ENCODE measurements at places on chromosomes 2 and 18.

DNA sequence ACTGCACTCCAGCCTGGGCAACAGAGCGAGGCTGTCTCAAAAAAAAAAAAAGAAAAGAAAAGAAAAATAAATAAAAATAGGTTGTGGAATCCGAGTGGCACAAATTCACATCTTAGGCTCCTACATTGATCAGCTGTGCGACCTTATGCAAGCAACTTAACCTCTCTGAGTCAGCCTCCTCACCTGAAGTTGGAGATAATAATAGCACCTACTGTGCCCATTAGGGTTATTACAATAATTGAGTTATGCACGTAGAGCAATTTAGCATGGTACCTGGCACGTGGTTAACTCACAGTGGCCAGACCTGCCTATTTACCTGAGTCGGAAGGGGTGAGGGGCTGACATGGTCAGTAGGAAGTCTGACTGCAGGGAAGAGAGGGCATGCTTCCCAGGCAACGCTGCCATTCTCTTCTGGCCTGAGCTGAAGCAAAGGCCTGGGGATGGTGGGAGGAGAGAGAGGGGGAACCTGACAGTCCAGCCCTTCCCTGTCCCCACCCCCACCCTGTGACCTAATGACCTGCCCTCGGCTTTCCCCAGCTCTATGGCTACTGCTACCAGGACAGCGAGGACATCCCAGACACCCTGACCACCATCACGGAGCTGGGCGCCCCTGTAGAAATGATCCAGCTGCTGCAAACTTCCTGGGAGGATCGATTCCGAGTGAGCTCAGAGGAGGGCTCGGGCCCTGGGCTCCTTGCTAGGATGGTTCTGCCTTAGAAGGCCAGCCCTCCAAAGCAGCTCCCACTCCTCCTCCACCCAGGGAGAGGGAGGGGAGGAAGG, 5.1 kb downstream of the PKDCC start:
- DNase-seq: no peak

- no peak for DNase-seq
Measured at GRCh38 chr2:2452961-2453360, 121.9 kb upstream of the MYT1L start.

DNA sequence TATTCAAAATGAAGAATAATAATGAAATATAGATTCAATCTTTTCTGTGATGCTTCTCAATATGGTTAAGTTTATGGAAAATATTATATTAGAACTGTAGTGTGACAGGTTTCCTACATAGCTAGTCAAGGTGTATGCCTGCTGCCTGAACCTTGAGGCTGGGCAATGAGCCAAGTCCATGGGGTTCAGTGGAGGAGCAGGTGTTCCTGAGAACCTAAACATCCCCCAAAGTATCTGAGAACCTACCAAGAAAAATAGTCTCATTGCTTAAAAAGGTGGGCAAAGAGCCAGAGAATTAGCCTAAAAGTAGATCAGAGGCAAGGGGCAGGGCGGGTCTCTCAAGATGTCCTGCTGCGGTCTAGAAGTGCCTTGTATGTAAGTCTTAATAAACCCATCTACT, 185.9 kb upstream of the SPHKAP start:
- DNase-seq: peak; percentile 44

GRCh38 chr2:86031606-86032005, 74.1 kb downstream of the POLR1A start:
- DNase-seq: no peak

GRCh38 chr2:53403792-53404413, 363.7 kb upstream of the CHAC2 start:
- no peak for DNase-seq

- DNase-seq: no peak
Measured at GRCh38 chr2:8309131-8309530, 372.7 kb upstream of the ID2 start.

DNA sequence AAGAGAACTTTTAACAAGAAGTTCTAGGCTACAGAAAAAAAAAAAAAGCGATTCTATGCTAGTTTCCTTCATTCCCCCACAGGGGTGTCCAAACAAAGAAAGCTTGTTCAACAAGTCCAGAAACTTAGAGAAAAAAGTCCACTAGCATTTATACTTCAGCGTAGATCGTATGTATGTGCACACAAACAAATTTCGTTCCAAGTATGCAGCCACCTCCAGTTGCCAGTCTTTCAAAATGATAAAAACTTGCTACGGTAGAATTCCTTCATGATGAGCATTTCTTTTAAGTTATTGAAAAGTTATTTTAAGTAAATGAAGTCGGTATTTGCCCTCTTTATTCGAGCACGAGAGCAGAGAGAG, 3.7 kb upstream of the OTX1 start:
- DNase-seq: no peak

DNA sequence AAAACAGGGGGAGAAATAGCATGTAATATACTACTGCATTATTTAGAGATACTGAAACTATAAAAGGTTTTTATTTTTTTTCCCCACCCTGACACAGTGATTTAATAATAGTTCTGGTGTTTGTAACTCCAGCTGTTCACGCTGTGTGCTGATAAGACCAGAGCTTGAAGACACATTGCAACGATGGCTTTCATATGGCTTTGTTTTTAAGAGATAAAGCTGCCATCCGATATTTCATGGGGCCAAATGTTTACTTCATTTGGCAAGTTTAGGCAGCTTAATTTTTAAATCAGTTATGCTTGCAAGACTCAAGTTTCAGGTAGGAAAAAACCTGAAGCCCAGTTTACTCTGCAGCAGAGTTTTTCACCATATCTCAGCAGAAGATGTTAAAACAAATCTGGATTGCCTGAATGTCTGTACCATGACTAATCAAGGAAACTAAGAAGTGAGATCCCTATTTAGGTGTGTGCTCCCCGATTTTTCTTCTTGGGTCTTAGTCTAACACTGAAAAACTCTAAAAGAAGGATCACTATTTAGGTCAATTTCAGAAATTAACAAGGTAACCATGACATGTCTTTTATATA, 508.6 kb downstream of the PARD3B start:
- DNase-seq: no peak

GRCh38 chr2:194105358-194105757, 1551.7 kb upstream of the SLC39A10 start:
- DNase-seq: no peak

- DNase-seq: no peak
Measured at GRCh38 chr2:132824716-132825115, 154.7 kb upstream of the LYPD1 start.

- no peak for DNase-seq
Measured at GRCh38 chr18:13681701-13682100, 44.7 kb downstream of the FAM210A start.

DNA sequence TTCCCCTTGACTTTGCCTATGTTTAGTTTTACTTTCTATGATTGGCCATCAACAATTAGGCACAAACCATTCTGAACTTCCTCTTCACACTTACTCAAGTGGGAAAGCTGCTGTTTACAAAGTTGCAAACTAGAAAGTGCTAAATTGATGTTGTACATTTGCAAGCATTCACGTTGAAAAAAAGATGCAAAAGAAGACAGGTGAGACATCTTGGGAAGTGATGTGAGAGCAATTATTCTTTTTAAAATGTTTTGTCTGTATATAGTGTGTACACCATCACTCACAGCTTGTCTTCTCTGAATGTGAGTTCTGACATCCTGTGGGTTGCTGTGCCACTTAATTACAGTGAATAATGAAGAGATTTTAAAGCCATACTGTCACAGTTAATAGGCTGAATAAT, 874.1 kb upstream of the LRATD1 start:
- no peak for DNase-seq

GRCh38 chr2:67289921-67290371, 107.2 kb upstream of the ETAA1 start:
- DNase-seq: no peak

- no peak for DNase-seq
Measured at GRCh38 chr2:231597014-231597611, 4.4 kb downstream of the TEX44 start.

DNA sequence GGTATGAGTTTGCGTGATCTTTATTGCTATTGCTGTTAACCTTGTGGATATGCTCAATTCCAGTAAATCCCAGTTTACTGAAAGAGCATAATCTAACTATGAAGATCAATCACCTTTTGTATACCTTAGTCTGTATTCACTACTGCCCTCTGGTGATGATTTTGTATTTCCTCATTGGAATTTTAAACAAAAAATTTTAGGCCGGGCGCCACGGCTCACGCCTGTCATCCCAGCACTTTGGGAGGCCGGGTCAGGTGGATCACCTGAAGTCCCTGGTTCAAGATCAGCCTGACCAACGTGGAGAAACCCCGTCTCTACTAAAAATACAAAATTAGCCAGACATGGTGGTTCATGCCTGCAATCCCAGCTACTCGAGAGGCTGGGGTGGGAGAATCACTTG, 5.1 kb downstream of the COMMD1 start:
- peak; percentile 15 for DNase-seq

DNA sequence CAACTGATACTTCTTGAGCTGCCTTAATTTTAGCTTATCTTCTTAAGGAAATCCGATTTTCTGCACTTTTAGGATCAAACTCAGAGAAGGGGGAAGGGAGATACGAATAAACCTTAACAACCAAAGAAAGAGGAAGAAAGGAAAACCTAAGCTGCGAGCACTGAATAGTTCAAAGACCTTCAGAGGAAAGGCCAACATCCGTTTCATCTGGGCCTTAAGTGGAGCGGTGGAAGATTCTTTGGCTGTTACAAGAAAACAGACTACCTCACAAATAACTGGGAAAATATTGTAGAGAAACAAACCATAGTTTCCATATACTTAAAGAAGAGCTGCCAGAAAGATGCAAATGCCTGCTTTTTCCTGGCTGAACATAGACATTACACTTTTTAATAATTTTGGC, 43.6 kb downstream of the VIT start:
- DNase-seq: peak; percentile 46

GRCh38 chr2:23065936-23066335, 319.0 kb upstream of the KLHL29 start:
- DNase-seq: no peak

DNA sequence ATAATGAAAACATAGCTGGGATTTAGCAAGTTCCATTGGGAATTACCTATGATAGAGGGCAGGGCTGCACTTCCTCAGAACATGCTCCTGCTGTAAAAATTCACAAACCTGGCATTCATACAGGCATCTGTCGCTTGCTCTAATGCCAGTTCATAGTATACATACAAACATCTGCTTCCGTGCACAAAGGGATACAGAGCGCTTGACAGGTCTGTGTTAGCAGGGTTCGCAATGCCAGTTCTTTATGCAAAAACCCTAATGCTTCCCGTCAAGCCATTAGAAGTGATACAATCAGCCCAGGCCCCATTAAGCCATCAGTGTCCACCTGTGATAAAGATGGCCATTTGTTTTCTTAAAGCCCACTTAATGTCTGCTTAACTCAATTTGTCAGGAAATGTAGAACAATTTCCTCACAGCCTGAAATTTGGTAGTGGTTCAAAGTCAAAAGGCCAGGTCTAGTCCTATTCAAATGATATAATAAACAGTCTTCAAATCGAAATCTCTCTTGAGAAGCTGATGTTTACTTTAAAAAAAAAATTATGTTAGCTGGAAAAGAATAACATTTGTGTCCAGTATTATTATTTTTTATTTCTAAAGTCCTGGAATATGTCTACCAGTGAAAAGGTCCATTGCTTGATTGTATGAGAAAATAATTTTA, 556.3 kb downstream of the ARHGAP15 start:
- DNase-seq: peak; percentile 91

GRCh38 chr2:44291281-44292248, 16.3 kb downstream of the SLC3A1 start:
- peak; percentile 77 for DNase-seq

GRCh38 chr2:55547001-55547400, 27.5 kb downstream of the CFAP36 start:
- no peak for DNase-seq

DNA sequence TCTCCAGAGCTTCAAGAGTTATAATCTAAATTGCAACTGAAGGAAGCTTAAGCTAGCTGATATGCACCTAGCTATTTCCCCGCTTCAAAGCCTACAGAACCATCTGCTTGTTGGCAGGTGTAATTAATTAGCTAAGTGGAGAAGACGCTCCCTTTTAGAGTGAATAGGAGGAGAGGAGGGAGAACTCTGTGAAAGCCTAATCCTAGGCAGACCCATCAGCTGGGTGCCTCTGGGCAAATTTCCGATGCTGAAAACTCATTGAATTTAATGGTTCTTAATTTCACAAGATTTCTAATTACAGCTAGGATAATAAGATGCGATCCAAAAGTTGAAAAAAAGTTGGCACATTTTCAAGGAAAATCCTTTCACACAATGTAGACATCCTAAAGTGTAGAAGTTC, 735.9 kb downstream of the ERBB4 start:
- DNase-seq: peak; percentile 90

DNA sequence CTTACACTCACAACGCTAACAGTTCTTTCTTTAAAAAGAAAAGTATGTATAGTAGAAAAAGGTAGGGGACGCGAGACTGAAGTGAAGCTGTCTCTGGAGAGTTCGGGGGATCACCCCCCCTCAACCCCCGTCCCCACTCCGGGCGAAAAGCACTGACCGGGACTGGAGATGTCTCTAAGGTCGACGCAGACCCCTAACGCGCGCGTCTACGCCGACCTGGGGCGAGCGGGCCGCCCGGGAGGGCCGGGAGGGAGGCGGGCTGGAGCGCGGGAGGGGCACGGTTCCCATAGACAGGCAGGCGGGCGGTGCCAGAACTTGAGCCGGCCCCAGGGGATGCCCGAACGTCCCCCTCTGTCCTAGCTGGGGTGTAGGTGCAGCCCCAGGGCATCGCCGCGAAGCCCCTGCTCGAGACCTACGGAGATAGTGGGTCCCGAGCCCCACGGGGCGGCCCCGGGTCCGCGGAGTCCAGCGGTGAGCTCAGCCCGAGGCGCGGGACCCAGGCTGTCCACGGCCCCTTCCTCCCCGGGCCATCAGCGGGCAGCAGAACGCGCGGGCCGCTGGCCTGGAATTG, 82.2 kb downstream of the CHRNA1 start:
- DNase-seq: peak; percentile 50

- no peak for DNase-seq
Measured at GRCh38 chr2:158004126-158004764, 97.4 kb upstream of the UPP2 start.

GRCh38 chr2:100786985-100787384, 33.0 kb upstream of the NPAS2 start:
- DNase-seq: no peak

- peak; percentile 11 for DNase-seq
Measured at GRCh38 chr2:191274413-191274815, 29.2 kb downstream of the MYO1B start.

GRCh38 chr18:58856881-58857280, 7.8 kb upstream of the ZNF532 start:
- DNase-seq: no peak

DNA sequence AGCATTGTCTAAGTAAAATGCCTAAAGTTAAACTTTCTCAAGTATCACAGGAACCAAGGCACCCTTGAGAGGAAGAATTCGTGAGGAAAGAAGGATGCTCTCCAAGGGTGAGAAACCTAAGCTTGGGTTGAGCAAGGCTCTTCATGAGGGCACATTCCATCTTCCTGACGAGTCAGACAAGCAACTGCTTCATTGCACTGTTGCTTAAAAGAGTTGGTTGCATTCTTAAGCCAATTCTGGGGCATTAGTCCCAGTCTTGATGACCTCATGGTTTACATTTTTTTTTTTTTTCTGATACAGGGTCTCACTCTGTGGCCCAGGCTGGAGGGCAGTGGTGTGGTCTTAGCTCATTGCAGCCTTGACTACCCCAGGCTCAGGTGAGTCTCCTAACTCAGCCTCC, 237.5 kb downstream of the ACTR3 start:
- peak; percentile 14 for DNase-seq
